ENCODE measurements at places on chromosomes 11 and 22.

- peak; percentile 90 for DNase-seq
Measured at GRCh38 chr11:14905104-14906033, 13.3 kb upstream of the CYP2R1 start.

DNA sequence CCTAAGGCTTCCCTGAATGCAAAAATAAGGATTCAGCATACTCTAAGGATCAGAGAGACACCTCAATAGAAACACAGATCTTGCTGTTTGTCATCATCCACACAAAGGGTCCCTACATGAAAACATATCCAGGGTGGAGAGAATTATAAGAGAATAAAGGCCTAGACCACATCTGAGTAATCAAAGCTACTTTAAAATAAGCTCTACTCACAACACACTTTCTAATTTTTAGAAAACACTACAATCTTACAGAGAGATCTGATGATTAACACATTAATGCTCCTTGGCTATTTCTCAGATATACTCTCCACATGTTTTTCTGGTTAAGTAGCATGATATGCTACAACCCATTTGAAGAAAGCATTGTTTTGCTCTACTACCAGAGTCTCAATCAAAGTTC lies 108.2 kb downstream of the ETS1 start:
- DNase-seq, result no peak

GRCh38 chr22:28514321-28514821 lies 165.3 kb downstream of the TTC28 start:
- DNase-seq, result no peak

DNA sequence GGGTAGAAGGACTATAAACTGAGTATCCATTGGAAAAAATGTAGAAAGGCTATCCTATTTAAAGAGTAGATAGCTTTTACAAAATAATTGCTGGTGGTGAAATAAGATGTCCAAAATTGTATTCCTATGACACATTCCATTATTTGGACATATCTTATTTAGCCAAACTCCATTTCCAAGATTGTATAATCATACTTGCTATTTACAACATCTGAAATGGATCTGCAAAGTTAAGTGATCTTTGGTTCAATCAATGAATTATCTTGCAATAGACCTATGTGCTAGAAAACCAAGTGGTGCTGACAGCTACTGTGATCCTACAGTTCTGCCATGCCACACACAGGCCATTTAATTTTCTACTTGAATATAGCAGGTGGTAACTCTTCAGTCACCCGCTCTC lies 11.0 kb upstream of the BLID start:
- DNase-seq, result no peak

DNA sequence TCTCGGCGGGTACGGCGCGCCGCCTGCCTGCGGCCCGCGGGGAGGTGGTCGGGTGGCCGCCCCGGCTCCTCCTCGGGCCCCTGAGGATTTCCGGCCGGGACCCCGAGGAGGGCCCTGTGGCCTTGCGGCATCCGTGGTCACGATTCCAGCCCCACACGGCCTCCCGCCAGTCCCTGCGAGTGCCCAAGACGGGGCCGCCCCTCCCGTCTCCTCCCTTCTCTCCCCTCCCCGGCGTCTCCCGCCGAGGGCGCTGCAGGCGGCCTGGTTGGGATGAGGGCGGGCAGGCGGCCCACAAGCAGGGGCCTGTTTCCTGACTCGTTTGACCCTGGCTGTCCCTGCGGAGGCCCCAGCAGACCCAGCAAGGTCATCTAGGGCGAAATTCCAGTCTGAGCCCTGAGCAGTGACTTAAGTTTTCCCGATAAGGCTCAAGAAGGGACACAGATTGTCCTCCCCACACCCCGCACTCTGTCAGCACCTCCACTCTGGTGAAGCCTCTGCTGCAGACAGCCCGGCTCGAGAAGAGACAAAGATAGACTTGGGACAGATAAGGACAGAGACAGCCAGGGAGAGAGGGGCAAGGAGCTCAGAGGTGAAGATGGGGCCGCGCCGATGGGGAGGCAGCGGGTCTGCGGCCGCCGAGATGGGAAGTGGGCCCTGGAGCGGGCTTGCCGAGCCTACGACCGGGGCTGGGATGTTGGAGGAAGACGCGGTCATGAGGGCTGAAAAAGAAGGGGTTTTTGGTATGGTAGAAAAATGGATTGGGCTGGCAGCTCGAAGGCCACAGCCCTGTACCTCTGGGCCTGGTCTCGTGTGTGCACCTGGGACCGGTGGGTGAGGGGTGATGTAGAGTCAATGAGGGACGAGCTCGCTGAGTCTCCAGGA lies 95.0 kb downstream of the SWAP70 start:
- DNase-seq, result peak; percentile 83

DNA sequence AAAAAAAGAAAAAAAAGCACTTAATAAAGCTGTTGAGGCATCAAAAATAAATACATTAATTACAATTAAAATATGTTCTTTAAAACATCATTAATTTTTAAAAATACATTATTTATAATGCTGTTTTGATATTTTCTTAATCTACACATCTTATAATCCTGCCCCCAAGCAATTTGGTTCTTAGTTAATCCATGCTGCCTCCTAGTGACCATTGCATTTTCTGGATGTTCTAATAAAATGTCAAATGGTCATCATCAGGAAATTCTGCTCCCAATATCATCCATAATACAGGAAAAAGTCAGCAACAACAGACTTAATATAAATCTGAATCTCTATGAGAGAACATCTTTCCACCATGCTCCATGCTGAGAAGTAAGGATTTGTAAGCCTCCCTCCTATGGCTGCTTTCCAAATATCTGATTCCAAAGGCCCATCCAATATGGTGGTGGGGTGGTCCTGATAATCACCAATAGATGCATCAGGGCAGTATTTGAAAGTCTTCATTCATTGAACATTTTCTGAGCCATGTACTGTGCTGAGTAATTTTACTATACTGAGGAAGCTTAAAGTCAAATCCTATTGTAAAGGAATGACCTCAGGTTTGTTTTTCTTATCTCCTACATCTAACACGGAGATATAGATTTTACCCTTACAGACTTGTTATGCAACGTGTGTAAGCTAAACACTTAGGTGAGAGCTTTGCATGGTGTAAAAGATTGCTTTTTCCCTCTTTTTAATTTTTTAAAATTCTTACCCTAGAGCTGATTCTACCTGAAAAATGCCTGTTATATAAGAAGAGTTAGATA lies 124.7 kb upstream of the BMAL1 start:
- peak; percentile 45 for DNase-seq

DNA sequence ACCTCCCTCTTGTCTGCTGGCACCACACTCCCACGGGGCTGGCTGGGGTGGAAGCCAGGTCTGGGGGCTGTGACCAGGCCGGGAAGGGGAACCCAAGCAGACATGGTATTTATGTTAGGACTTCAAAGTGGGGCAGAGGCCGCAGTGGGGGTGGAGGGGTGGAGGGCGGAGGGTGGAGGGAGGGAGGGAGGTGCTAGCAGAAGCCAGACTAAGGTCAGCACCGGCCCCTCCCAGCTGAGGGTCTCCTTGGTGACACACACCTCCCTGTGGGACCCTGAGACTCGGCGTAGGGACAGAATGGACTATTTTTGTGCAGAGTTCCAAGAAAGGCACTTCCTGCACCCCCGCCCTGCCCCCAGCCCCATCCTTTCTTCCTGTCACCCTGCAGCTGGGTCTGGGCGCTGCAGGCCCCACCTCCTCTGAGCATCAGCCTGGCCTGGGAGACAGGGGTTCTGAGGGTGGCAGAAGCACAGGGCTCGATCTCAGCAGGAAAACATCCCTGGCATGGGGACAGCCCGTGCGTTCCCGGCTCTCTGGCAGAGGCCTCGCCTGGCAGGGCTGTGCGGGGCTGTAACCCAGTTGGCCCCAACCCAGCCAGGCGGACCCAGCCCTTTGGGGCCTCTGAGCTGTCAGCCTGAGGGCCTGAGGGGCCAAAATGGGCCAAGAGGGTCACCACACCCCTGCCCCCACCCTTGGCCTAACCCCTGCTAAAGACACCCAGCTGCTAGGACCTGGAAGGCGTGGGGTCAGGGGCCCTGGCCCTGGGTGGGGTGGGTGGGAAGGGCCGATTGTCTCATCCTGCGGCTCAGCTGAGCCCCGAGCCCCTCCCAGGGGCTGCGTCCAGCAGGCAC lies 9.6 kb upstream of the CD248 start:
- DNase-seq, result no peak

- DNase-seq, result no peak
Measured at GRCh38 chr11:26134053-26134452, 197.9 kb upstream of the ANO3 start.

DNA sequence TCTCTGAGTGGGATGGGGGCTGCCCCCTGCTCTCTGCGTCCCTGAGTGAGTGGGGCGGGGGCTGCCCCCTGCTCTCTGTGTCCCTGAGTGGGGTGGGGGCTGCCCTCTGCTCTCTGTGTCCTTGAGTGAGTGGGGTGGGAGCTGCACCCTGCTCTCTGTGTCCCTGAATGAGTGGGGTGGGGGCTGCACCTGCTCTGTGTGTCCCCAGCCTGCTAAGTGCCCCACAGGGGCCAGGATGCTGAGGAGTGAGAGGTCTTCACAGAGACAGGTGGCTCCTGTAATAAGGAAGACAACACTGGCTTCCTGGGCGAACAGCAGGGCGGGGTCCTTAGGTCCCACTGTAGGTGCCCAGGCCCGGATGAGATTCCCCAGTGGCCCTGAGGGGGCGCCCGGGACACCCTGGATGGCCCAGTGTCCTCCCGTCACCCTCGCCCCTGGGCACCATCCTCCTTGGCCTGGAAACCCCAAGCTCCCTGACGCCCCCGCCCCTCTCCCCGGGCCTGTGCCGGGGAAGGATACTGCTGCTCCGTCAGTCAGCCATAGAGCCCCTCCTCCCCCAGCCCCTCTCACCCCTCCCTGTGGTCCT lies 3.8 kb upstream of the CCDC188 start:
- DNase-seq, result no peak

- no peak for DNase-seq
Measured at GRCh38 chr11:64396079-64396591, 37.2 kb downstream of the RPS6KA4 start.

DNA sequence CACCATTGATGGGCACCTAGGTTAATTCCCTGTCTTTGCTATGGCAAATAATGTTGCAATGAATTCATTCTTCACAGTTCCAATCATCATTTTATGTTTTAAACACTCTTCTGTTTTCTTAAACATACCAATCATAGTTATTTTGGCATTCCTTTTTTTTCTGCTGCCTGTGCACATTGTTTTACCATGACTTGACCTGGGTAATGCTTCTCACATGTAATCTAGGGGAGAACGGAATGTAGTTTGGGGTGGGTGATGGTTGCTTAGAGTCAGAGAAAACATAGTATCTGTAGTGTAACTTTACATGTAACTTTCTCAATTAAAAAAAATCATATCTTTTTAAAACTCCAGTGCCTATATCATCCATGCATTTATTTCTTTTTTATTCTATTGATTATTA lies 1945.3 kb upstream of the RAG2 start:
- no peak for DNase-seq

- DNase-seq, result no peak
Measured at GRCh38 chr11:35146711-35147110, 7.7 kb downstream of the CD44 start.

GRCh38 chr22:30457981-30458380 lies 13.8 kb downstream of the SEC14L3 start:
- no peak for DNase-seq

DNA sequence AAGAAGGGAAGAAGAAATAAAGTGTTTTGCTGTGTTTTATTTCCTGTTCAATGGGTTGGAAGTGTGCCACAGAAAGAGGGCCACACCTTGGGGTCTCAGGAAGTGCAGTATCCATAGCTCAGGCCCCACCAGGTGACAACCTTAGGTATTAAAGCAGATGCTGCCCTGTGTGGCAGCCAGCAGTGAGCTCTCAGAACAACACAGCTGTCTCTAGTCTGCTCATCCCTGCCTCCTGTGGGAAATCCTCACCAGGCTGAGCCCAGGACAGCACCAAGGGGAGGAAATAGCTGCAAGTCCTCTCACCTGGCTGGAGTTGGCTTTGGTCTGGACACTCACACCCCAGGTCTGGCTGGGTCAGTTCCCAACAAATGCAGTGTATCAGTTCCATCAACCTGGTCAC lies 25.1 kb downstream of the ARL14EP start:
- DNase-seq, result no peak

GRCh38 chr11:17403980-17404759 lies 15.7 kb upstream of the KCNJ11 start:
- DNase-seq, result peak; percentile 72

GRCh38 chr22:47534804-47535410 lies 772.5 kb downstream of the TBC1D22A start:
- DNase-seq, result no peak

GRCh38 chr11:126485021-126485792 lies 129.7 kb downstream of the ST3GAL4 start:
- peak; percentile 35 for DNase-seq

DNA sequence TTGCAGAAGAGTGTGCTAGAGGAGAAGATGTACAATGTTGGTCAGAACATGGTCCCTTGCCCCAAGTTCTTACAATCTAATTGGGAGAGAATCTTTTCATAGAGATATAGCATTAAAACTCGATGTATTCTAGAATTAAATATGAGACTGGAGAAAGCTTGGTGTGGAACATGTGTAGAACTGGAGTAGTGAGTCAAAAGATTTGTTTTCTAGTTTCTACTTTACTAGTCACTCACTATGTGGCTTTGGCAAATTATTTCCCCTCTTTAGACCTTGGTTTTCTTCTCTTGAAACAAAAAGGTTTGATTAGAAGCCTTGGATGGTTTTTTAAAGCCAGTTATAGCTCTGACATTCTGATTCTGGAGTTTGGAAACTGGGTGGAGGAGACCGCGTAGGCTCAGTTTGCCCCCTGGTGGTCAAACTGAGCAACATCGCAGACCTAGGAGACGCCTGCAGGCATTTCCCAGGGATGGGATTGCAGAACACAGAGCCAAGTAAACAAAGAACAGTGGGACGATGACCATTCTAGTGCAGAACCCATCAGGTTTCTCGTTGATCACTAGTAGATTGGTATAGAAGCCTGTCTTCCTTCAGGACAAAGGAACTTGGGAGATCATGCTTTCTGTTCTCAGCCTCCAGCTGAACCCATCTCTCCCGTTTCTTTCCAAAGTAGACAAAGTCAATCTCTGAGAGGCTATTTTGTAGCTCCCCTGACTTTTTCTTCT lies 8.5 kb upstream of the CHRDL2 start:
- peak; percentile 94 for DNase-seq

DNA sequence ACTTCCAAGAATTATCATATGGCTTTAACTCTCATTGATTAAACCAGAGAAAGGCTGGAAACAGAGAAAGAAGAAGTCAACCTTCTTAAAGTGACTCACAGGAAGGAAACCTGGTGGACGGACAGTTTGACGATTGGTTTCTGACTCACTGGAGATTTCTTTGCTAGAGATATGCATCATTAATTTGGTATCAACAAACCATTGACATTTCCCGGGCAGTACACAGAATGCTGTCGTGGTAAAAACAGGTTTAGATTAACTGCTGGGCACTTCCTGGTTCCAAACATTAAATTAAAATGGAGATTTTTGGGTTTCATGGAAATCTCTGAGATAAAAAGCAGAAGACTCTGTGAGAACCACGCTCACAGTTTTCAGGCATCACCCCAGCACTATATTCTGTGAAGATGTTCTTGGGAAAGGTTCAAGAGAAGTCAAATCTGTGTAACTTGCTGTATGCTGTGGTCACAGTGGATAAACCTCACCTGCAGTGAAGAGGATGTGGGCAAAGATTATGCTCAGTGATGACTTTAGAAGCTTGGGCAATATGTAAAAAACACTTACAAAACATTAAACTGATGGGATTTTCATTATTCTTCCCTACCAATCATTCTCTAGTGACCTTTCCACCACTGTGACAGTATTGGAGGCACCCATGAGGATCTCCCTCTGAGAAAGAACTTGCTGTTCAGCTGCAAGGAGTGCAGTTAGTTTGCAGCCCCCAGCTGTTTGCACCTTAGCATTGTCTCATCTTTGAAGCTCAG lies 61.1 kb upstream of the CD44 start:
- peak; percentile 36 for DNase-seq
